ENCODE measurements at places on chromosomes 12 and 14.

- no peak for DNase-seq
These were observed 32.4 kb downstream of the CCDC59 start for GRCh38 chr12:82325540-82326336.

DNA sequence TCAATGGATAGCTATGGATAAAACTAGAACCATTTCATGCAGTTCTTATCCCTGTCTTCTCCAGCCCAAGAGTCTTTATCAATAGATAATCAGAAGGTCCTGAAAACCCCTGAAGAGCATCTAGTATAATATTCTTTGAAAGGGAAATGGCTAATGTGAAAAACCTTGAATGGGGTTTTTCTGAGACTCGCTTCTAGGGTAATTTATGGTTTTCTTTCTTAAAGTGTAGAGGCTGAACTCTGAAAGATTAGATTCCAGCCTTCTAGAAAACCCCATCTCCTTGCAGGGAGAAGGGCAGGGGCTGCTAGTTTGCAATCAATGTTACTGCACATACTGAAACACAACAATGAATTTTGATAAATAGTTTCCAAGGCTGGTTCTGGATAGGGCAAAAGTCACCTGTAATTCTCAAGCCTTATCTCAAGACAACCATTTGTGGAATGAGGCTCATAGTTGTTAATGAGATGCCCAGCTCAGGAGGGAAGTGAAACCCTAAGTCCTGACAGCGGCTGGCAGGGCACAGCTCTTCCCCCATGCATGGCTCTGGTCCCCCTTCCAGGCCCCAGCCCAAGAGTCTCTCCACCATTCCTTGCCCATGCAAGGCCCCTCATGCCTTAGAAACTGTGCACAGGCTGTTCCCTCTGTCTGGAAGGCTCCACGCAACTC is 33.7 kb upstream of the PYGL start:
- DNase-seq = no peak

DNA sequence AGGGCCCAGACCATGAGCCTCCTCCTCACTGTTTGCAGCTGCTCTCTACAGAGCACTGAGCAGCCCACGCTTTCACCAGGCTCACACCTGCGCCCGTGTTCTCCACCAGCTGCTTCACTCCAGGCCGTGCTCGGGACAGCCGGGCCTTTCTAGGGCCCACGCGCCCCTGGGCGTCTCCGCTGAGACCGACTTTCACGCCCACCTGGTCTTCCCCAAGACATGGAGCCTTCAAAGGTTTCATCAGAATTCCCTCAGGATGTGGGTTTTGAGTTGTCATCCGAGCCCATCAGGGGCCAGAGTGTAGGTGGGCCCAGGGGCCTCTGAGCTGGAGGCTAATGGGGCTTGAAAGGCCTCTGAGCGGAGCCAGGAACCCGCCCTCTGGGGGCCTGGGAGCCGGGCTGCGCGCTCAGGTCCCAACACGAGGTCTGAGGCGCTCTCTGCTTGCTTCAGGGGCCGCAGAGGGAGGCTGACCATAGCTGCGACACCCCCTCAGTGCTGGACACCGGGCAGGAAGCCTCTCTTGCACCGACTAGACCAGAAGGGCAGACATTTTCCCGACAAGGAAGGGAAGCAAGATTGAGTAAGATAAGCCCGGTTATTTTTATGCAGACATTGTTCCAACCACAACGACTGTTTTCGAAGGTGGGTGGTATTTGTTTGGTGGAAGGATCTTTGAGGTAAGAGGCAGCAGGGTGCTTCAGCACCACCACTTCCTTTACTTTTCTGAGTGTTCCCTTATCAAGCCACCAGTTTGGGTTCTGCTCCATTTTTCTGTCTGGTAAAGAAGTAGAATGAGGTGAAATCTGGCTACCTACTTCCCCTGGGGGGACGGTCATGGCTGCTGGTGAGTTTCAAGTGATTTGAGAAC is 125.0 kb upstream of the FUT8 start:
- DNase-seq = no peak

- DNase-seq = no peak
These were observed 105.8 kb downstream of the ZNF664 start for GRCh38 chr12:124078800-124079199.

DNA sequence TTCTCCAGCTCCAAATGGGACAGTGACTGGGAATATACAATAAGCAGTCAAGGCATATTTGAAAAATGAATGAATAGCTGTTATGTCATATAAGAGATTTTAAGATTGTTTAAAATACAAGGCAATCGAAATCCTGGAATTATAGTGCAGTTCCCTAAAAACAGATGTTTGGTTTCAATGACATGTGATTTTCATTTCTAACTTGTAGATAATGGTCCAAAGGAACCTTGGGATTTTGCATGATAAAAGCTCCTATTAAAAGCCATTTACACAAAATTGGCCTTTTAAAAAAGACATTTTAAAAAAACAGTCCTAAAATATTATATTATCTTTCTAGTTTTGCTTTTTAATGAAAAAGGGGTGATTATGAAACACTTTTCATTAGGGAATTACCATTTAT is 905.1 kb downstream of the GALC start:
- DNase-seq = no peak

All from nucleus accumbens (tissue), 56 donors.